WTC11 (cell line): ENCODE measurements at places on chromosomes 2 and 18. TPM values are rescaled to one million over a fixed set of nuclear protein-coding genes. Genes with fewer than 3 reads are reported as not detected.
A peak's percentile ranks its signal among the peaks of the same experiment; 100 is the strongest.

DNA sequence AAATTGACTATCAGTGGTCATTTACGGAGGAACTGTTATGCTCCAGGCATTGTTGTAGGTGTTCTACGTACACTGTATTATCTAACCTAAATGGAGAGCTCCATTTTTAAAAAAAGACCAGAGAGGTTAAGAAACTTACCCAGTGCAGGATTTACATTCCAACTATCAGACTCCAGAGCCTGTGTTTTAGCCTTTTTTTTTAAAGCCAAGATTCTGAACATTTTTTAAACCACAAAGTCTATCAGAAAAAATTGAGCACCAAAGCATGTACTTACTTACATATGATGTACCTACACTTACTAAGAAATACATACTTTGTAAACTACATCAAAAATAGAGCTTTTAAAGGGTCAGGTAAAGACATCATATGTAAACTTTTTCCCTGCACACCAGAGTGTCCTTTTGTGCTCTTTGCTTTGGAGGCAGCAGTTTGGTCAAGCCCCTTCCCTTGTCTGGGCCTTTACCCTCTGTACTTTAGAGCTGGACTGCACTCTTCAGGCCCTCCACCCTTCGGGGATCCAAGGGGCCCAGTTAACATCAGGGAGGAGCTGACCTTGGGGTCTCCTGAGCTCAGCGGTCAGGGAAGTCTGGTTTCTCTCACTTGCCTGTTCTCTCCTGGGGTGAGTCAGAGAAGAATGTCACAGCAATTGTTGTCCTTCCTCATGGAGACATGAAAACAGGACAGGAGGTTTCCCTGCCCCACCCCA lies 58.4 kb downstream of the ITGB1BP1 start:
- no peaks in the 10 kb centered on the region for H3K27me3 ChIP-seq
- no peak for DNase-seq
- no peak overlapping the region for H3K4me3 ChIP-seq
- H3K4me1 ChIP-seq = peaks cover 8% of the 10 kb centered on the region; the same call in 1 of the 2 replicates

BMP10 gene
- total RNA-seq = not detected in 3 replicates

DNA sequence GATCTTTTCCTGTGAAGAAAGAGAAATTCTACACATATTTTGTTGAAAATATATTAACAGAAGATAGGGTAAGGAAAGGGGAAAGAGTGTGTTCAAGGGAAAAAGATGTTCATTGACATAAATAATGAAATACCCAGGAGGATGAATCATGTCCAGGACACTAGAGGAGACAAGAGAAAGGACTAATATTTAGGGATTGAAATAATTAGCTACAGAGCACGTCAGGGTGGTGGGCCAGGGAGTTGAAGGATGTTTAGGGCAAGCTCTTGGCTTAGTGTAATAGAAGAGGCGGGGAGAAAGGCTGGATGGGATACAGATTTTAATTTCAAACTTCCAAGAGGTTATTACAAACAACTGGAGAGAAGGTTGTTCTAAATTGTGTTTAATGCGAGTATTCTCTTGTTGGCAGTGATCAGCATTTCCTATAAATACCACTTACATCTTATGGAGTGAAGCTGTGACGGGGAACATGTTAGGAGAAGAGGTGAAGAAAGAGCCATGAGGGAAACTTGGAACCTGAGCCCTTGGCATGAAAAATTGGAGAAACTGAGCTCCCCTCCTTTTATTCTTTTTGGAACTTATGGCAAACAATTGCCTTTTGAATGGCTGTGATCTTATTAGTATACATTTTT lies 36.6 kb upstream of the CETN1 start:
- no peak overlapping the region for H3K4me3 ChIP-seq
- H3K27ac ChIP-seq = no peak overlapping the region
- peaks cover 3% of the 10 kb centered on the region for H3K36me3 ChIP-seq
- no peak for DNase-seq
- peaks cover 5% of the 10 kb centered on the region; the same call in 1 of the 2 replicates for H3K4me1 ChIP-seq
- no peaks in the 10 kb centered on the region; the same call in none of the 2 replicates for H3K27me3 ChIP-seq

GRCh38 chr2:15941481-15941850 lies 1.1 kb downstream of the MYCN start:
- peaks cover 56% of the 10 kb centered on the region for H3K4me1 ChIP-seq
- H3K27me3 ChIP-seq = no peaks in the 10 kb centered on the region
- peak; percentile 79 for DNase-seq
- H3K36me3 ChIP-seq = peaks cover 47% of the 10 kb centered on the region

DNA sequence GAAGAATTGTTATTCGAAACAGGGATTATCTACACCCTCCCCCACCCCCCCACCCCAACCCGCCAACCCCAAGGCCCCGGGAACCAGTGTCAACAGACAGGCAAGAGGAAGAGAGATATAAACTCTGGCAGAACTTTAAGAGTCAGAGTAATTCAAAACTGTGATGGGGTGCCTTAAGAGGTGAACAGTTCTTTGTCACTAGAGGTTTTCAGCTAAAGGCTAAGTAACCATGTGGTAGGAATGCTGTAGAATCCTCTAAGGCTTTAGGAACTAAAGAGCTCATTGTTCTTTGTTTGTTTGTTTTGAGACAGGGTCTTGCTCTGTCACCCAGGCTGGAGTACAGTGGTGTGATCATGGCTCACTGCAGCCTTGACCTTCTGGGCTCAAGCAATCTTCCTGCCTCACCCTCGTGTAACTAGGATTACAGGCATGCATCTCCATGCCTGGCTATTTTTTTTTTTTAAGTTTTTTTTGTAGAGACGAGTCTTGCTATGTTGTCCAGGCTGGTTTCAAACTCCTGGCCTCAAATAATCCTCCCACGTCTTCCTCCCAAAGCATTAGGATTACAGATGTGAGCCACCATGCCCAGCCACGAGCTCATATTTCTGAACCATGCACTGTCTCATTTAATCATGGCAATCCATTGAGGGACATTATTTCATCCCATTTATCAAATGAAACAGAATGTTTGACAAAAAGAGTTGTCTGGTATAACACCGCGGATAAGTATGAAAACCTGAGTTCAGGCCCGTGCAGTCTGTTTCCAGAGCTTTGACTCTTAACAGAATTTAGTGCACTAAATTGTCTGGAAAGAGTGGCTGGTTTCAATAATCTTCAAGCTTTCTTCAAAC lies 20.8 kb upstream of the TMEM17 start:
- no peaks in the 10 kb centered on the region for H3K27me3 ChIP-seq
- H3K36me3 ChIP-seq = peaks cover 9% of the 10 kb centered on the region
- H3K4me3 ChIP-seq = no peak overlapping the region
- DNase-seq = no peak
- peak overlapping the region; percentile 93 for H3K27ac ChIP-seq
- H3K4me1 ChIP-seq = peaks cover 34% of the 10 kb centered on the region
